ENCODE measurements at places on chromosomes 11 and 22.

GRCh38 chr22:27859336-27859735 is 57.8 kb upstream of the MN1 start:
- DNase-seq: no peak

DNA sequence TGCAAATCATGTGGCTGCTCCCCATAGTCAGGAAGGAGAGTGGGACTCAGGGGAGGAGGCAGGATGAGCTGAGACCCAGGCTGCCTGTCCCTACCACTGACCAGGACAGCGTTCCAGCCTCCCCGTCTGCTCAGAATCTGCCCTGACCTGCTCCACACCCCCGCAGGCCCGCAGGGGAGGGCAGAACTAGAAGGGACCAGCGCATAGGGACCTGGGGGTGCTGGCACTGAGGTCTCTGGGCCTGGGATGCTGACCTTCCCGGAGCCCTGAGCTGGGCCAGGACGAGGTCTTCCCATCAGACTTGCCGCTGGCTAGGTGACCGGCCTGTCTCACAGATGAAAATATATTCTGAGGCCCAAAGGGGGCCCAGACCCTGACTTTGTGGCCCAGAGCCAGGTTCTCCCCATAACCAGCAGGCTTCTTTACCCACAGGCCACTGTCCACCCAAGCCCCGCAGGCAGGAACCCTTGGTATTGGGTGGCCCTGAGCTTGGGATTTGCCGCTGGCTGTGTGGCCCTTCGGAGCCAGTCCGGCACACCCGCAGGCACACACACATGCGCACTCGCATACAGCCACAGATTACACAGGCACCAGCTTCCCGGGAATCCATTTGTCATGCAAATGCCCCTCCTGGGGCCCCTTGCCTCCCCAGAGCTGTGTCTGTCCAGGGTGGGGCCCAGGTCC is 13.8 kb upstream of the PIM3 start:
- no peak for DNase-seq

DNA sequence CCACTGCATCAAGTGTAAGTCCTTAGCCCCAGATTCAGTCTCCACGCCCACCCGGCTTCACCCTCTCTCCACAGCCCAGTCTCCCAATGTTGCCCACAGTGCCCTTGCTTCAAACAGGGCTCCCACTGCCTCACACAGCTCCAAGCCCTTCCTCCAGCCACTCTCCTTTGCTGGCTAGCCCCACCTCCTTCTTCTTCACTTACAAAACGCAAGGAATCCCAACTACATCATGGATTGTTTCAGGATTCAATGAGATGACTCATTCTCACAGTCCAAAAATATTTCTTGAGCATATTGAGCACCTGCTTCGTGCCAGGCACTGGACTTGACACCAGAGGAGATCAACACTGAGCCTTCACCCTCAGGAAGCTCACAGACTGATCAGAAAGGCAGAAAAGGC is 533.5 kb downstream of the BUD13 start:
- DNase-seq: no peak

DNA sequence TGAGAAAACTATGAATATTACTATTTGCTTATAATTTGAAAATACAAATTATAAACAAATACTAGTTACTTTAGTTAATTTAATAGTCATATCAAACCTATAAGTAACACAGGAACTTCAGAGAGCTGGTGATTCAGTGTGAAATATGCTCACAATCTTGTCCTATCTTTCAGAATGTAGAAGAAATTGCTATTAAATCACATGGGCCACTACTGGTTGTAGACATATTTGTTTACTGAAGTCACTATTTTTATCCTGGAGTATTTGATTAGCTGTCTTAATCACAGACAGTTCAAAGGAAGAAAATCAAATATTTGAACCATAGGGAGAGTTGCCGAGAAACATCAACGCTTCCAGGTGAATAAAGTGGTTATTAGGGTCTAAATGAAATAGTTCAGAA is 187.6 kb upstream of the ANO3 start:
- DNase-seq: no peak

GRCh38 chr11:65182258-65183170 is 786 bp downstream of the CAPN1 start:
- DNase-seq: no peak

DNA sequence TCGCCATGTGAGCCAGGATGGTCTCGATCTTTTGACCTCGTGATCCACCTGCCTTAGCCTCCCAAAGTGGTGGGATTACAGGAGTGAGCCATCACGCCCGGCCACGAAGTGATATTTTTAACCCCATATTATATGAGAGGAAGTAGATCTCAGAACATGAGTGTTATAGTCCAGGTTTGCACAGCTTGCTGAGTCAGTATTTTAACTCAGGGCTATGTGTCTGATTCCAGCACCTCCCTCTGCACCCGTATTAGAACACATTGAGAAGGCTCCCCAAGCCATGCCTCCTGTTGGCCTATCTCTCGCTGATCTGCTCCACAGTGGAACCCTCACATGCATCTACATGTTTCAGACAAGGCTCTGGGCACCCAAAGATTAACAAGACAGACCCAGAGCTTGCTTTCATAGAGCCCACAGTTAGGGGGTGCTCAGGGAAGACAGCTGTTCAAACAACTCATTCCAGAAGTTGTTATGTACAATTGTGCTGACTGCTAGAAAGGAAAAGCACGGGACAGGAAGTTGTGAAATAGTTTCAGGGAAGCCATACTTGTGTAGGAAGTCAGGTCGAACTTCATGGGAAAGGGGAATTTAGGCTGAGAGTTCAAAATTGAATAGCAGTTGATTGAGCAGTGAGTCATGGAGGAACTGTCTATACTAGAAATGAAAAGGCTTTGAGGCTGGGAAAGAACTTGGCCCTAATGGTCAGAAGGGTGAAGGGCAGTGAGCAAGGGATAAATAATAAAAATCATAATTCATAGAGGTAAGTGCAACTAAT is 49.3 kb upstream of the CLPB start:
- DNase-seq: peak; percentile 24

DNA sequence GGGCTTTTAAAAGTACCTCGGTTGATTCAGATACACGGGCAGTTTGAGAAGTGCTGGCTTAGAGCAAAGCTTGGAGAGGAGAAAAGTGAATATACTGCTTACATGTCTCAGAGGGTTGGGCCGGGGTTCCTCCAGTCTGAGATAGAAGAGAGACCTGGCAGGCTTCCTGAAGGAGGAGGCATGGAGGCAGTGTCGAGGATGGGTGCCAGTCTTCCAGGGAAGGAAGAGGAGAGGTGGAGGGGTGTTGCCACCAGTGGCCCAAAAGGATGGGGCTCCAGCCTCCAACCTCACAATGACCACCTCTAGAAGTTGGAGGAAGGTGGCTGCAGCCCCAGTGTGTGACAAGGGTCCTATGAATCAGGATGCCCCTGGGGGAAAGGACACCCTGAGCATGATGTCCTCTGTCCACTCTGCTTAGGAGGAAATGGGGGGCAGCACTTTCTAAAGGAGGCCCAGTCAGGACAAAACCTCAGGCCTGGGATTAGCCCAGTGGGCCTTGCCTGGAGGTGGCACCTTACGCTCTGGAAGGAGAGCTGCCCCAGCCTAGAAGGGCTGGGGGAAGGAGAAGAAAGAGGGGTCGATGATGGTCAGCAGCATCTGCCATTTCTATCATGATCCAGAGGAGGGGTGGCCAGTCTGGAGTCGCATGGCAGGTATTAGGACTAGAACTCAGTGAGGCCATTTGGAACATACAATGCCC is 65.2 kb downstream of the CD82 start:
- DNase-seq: no peak

DNA sequence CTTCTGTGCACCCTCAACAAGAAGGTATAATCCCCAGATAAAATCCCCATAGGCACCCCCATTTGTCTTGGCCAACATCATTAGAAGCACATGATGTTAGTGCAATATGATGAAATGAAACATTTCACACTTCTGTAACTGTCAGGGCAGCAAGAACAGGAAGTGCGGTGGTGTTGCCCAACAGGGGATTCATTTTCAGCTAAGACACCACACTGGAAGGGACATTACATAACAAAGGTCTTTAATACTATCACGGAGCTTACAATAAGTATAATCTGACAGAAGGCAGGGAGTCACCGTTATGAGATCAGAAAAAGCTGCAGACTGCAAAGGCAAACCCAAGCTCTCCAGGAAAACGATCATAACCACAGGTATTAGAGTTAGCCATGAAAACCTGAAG is 2.0 kb downstream of the OR52W1 start:
- peak; percentile 56 for DNase-seq

GRCh38 chr11:64359712-64360445 is 917 bp downstream of the RPS6KA4 start:
- DNase-seq: peak; percentile 39

DNA sequence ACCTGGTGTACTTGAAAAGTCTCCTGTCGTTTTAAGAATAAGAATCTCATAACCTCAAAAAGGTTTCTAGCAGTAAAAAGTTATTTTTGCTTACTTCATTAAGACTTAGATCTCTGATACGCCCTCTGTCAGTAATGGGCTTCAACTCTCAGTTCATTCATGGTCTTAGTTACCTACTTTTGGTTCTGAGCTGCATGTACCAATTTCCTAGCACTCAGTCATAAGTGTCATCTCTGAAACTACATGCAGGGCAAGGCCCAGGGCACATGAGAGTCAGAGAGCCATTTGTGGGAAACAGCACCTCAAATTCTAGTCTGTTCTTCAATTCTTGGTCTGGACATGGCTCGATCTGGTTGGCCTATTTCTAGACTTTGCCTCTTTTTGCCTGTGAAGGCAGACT is 838.4 kb downstream of the FAM181B start:
- DNase-seq: no peak

DNA sequence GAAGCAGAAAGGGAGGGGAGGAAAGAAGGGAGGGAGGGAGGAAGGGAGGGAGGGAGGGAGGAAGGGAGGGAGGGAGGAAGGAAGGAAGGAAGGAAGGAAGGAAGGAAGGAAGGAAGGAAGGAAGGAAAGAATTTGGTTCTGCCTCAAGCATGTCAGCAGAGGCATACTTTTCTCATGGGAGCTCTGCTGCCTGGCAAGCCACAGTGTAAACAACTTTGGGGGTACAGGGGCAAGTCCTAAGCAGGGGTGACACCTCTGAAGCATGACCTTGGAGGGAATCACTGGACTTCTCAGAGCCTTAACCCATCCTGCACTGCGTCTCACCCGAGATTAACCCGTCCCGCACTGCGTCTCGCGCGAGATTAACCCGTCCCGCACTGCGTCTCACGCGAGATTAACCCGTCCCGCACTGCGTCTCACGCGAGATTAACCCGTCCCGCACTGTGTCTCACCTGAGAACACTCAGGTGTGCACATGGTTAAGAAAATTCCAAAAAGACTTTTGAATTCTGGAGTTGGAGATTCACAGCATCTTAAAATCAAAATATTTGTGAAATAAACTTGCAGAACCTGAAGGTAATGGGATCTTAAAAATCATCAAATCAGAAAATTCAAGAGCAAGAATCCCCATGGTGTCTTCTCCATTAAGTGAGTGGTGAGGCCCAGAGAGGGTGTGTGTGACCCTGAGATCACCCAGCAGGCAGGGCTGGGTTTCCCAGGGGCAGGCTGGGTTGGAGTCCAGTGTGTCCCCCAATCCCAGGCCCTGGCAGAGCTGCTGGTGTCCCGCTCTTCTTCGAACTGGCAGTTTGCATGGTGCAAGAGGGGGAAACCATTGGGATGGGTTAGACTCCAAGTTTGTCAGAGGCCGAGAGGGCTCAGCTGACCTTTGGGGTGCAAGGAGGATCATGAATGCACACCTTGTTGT is 190.4 kb downstream of the MN1 start:
- no peak for DNase-seq

GRCh38 chr11:74702383-74703007 is 28.7 kb downstream of the CHRDL2 start:
- DNase-seq: peak; percentile 75

- no peak for DNase-seq
Measured at GRCh38 chr22:20725987-20726558, 47.8 kb upstream of the SERPIND1 start.

GRCh38 chr11:69215784-69216415 is 60.2 kb downstream of the SMIM38 start:
- DNase-seq: peak; percentile 11

DNA sequence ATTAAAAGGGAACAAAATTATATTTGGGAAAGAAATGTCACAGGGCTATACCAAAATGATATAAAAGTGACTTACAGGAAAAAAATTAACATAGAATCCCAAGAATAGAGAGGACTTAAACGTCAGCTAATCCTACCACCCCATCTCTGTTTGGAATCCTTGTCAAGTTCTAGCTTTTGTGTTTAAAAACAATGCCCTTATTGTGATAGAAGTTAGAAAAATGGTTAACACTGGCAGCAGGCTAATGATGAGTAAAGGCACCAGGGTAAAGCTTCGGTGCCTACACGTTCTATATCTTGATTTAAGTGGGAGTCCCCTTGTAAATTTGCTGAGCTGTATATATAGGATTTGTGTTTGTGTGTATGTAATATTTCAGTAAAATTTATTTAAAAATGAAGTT is 453.3 kb upstream of the TENM4 start:
- no peak for DNase-seq

GRCh38 chr11:35675901-35676610 is 13.5 kb downstream of the TRIM44 start:
- no peak for DNase-seq

- no peak for DNase-seq
Measured at GRCh38 chr11:39249566-39250365, 2209.7 kb downstream of the LRRC4C start.

All from femur (tissue), 1 donor.